NCI-H187 (cell line): ENCODE measurements at places on chromosomes 5 and 9.

DNA sequence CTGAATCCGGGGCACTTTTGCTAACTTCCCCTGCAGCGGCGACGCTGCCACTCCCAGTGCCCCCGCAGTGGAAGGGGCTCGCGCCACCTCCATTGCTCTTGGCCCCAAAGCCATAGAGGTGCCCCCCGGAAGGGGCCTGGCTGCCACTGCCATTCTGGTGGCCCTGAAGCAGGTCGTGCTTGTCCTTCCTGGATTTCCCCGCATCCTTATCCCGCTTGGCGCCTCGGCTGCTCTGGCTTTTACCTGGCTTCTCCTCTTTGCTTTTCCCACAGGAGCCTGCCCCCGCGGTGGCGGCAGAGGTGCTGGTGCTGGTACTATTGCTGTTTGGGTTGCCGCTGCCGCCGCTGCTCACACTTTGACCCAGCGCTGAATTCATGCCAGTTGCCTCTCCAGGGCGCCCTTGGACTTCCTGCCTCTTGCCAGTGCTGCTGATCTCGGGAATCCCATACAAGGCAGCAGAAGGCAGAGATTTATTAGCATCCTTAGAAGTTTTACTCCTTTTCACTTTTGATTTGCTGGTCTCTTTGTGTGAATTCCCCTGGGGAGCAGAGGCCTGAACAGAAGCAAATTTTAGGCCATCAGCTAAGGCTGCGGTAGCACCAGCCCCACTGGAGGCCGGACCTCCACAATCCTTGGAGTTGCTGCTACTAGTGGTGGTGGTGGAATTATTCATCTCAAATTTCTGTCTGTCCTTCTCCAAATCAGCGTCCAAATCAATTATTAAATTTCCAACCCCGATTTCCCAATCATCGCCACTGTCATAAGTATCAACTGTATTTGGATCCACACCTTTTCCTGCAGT, 2.1 kb downstream of the ZNF608 start:
- DNase-seq, result no peak

DNA sequence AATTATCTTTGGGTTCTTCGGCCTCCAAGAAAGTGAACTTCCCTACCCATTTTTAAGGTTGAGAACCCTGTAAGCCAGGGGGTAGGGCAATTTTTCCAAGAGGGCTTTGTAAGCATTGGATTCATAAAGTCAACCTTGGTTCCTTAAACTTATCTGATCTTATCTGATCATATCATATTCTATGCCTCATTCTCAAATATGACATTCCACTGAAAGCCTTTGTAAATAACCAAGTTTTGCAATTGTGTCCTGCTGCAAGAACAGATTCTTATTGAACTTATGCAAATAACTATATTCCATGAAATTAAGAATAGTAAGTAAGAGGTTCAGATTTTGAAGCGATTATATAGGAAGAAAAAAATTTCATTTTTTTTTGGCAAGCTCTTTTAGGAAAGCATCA, 649.5 kb downstream of the LRRC70 start:
- DNase-seq, result no peak

- no peak for DNase-seq
These were observed 7.1 kb upstream of the IFNA6 start for GRCh38 chr9:21357479-21358460.

- no peak for DNase-seq
These were observed 13.8 kb downstream of the AK8 start for GRCh38 chr9:132864277-132864676.

DNA sequence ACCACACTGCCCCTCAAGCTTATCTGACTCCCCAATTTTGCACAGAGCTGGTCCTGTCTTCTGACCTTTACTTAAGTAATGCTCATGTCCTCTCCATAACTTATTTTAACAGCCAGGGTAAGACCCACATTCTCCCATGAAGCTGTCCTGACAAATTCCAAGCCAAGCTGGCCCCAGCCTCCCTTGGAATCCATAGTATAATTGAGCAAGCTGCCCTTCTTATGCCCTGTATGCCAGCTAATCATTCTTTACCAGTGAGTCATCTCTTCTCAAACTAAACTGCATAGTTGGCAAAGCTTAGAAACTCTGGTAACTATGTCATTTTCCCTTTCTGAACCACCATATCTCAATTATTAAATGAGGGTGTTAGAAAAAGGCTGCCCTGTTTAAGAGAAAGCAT, 92.4 kb downstream of the NFIB start:
- no peak for DNase-seq
